Effector CD8-positive, alpha-beta T cell (primary cell): ENCODE measurements at places on chromosomes 6 and 20.

GRCh38 chr6:93226822-93227221 lies 192.5 kb downstream of the EPHA7 start:
- DNase-seq = no peak

- DNase-seq = no peak
These were observed 57.2 kb downstream of the TBX18 start for GRCh38 chr6:84707171-84707570.

GRCh38 chr6:166023273-166023989 lies 144.2 kb downstream of the TBXT start:
- DNase-seq = no peak

DNA sequence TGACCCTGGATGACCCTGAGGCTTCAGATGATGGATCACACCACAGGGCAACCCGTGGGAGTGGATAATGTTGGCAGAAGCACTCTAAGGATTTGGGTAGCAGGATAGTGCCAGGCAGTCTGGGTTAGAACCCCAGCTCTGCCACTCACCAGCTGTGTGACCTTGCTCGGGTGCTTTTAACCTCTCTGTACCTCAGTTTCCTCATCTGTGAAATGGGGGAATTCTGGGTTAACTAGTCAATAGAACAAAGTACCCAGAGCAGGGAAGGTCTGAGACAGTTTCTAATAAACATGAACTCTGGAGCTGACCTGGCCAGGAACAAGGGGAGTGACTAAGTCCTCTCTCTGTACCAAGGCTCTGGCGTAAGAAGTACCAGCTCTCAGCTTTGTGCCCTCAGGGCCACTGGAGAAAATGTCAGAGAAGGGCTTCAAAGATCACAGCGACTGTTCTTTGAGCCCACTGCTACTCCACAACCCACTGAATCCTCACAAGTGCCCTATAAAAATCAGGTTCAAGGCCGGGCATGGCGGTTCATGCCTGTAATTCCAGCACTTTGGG lies 14.7 kb upstream of the NOL4L start:
- no peak for DNase-seq

- DNase-seq = no peak
These were observed 46.0 kb downstream of the DACT2 start for GRCh38 chr6:168273441-168274036.

- no peak for DNase-seq
These were observed at the start of gene POPDC3 for GRCh38 chr6:105179244-105180065. TSS of gene POPDC3 (minus strand) at chr6:105180014. CDS start at chr6:105161909, 18,105 bp downstream.

DNA sequence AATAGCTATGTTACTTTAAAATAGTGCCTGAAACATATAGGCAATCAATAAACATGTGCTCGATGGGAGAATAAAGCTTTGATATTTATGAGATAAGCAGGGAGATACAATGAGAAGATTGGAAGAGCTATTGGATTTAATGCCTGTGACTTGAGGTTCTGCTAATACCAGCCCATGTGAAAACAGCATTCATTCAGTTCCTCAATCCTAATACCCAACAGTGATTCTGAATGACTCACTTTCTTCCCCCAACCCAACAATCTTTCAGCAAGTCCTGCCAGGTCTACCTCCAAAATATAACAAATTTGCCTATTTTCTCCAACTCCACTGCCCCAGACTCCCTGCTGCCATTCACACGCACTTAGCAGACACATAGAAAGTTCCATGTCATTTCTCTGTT lies 26.6 kb upstream of the KLHL31 start:
- no peak for DNase-seq

GRCh38 chr6:21396313-21396712 lies 197.2 kb upstream of the SOX4 start:
- no peak for DNase-seq

DNA sequence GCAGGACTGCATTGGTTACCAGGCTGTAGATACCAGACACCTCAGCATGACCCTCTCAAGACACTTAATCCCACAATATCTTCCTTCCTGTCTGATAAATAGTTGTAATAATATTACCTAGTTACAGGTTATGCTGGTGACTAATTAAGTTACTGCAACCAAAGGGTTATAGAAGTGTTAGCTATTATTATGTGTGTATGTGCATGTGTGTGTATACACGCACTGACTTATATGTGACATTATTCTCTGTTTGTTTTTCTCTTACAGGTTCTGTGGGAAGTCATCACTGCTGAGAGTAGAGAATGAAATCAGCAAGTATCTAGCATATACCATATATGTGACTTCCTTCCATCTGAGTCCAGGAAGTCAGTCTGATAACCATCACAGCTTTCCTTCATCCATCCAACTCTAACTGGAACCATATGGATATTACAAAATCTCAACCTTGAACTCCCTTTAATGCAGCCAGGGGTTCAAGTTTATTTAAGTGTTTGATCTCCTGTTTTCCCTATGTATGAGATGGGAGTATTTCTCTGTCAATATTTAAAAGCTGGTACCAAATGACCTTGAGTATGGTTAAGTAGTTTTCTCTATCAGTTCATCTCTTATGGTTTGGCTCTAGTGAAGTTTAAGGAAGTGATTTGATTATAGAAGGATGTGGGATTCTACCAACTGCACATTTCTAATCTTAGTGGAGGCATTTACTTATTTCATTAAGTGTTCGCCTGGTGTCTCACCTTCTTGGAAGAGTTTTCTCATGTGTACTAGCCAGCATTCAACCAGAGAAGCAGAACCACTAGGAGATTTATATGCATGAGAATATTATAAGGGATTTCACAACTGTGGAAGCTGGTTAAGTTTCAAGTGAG lies 313.2 kb downstream of the HIVEP2 start:
- DNase-seq = no peak

GRCh38 chr6:41156771-41157170 lies 2.6 kb upstream of the TREML1 start:
- DNase-seq = no peak

DNA sequence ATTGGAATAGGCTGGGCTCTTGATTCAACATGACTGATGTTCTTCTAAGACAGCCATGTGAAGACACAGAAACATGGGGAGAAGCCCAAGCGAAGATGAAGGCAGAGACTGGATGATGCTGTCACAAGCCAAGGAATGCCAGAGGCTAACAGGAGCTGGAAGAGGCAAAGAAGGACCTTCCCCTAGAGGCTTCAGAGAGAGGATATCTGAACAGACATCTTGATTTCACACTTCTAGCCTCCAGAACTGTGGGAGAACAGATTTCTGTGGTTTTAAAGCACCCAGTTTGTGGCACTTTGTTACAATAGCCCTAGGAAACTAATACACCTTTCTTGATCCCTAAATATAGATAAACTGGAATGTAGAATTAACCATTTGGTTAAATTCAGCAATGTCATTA lies 127.0 kb downstream of the EDN1 start:
- DNase-seq = no peak

GRCh38 chr6:73085443-73085871 lies 139.8 kb downstream of the KHDC1L start:
- no peak for DNase-seq

DNA sequence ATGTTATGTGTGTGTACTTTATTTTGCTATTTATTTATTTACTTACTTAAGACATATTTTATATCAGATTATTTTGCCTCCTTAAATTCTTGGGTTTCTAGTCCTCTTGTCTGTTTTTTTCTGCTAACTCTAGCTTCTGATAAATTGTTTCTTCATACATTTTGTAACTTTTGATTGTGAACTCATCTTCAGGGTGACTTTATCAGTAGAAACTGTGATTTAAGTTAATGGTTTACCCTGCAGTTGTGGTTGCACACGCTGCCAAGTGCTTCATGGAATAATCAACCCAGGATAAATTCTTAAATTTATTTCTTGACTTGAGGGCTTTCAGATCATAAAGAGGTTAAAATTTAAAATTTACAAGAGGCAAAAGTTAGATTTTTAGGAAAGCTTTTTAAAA lies 173.3 kb downstream of the CENPW start:
- DNase-seq = no peak
